MM.1S (cell line): ENCODE measurements at places on chromosomes 3 and 15.

GRCh38 chr3:100157685-100158084 is 43.4 kb upstream of the FILIP1L start:
- no peak overlapping the region for H3K4me3 ChIP-seq
- no peaks in the 10 kb centered on the region for H3K4me1 ChIP-seq
- no peak for DNase-seq

GRCh38 chr3:72087420-72087819 is 302.5 kb upstream of the PROK2 start:
- no peak for DNase-seq
- H3K27me3 ChIP-seq = no peaks in the 10 kb centered on the region
- H3K36me3 ChIP-seq = no peaks in the 10 kb centered on the region
- peaks cover 11% of the 10 kb centered on the region for H3K4me1 ChIP-seq
- no peak overlapping the region for H3K4me3 ChIP-seq
- H3K27ac ChIP-seq = no peak overlapping the region

GRCh38 chr3:138356730-138357405 is 8.5 kb downstream of the MRAS start:
- DNase-seq = no peak
- no peaks in the 10 kb centered on the region for H3K36me3 ChIP-seq
- no peaks in the 10 kb centered on the region for H3K4me1 ChIP-seq
- H3K27me3 ChIP-seq = no peaks in the 10 kb centered on the region
- no peak overlapping the region for H3K4me3 ChIP-seq

GRCh38 chr15:87604857-87605446 is 651.6 kb downstream of the NTRK3 start:
- H3K36me3 ChIP-seq = no peaks in the 10 kb centered on the region
- no peaks in the 10 kb centered on the region for H3K4me1 ChIP-seq
- no peak overlapping the region for H3K4me3 ChIP-seq
- no peaks in the 10 kb centered on the region for H3K27me3 ChIP-seq

GRCh38 chr3:43160664-43161063 is 54.8 kb upstream of the POMGNT2 start:
- no peaks in the 10 kb centered on the region for H3K36me3 ChIP-seq
- H3K27ac ChIP-seq = no peak overlapping the region
- peaks cover 15% of the 10 kb centered on the region for H3K4me1 ChIP-seq

DNA sequence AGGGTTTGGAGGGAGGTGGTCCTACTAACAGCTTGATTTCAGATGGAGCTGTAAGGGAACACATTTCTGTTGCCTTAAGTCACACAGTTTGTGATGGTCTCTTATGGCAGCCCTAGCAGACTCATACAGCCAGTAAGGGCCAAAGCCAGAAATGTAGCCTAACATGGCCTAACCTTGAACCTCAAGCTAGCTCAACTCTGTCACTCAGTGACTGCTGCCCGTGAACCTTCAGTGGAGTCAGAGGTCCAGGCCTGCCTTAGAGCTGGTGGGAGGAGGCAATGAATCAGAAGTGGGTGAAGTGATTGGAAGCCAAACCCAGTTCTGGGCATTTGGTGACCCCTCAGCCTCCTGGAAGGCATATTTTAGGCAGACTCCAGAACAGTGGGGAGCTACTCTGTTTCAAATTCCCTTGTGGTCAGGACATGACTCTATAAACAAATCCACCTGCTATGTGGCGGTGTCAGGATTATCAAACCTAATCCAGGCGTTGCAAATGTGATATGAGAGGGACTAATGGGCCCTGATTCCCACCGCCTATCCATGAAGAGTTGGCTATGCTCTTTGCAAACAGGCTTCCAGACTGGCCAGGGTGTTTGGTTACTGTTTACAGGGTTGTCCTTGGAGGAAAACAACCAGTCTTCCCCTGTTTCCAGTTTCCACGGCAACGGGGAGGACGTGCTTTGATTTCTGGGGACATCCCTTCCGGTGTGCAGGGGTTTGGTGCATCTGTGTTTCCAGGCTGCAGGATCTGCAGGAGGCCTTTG is 105.9 kb upstream of the AGBL1 start:
- H3K4me3 ChIP-seq = no peak overlapping the region
- H3K27ac ChIP-seq = no peak overlapping the region
- H3K36me3 ChIP-seq = no peaks in the 10 kb centered on the region
- no peak for DNase-seq
- no peaks in the 10 kb centered on the region for H3K27me3 ChIP-seq

- no peak overlapping the region for H3K4me3 ChIP-seq
- H3K27ac ChIP-seq = no peak overlapping the region
- H3K4me1 ChIP-seq = no peaks in the 10 kb centered on the region
- no peak for DNase-seq
- H3K36me3 ChIP-seq = no peaks in the 10 kb centered on the region
- peaks cover 33% of the 10 kb centered on the region for H3K27me3 ChIP-seq
Observed at GRCh38 chr3:48505146-48505545, 1.2 kb upstream of the SHISA5 start.

- no peak overlapping the region for H3K27ac ChIP-seq
- no peaks in the 10 kb centered on the region for H3K27me3 ChIP-seq
- no peak for DNase-seq
- H3K36me3 ChIP-seq = no peaks in the 10 kb centered on the region
Observed at GRCh38 chr15:65805019-65805745, 13.1 kb upstream of the DENND4A start.

DNA sequence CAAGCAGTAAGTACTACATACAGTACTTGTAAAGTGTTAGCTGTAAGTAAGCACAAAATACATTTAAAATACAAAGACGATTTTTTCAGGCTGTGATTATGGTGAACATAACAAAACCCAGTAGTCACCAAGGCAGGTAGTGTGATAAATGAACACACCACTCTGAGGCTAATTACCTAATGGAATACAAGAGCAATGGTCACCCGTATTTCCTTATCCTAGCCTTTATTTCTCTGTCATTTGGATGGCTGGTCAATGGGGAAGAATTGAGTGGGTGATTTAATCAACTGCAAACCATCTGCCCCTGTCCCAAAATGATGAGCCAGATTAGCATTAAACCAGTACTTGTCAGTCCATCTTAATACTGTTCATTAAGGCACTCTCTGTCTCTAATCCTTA is 89.2 kb upstream of the CGNL1 start:
- DNase-seq = no peak
- no peaks in the 10 kb centered on the region for H3K4me1 ChIP-seq
- H3K27ac ChIP-seq = no peak overlapping the region
- no peaks in the 10 kb centered on the region for H3K27me3 ChIP-seq
- no peaks in the 10 kb centered on the region for H3K36me3 ChIP-seq
- H3K4me3 ChIP-seq = no peak overlapping the region

DNA sequence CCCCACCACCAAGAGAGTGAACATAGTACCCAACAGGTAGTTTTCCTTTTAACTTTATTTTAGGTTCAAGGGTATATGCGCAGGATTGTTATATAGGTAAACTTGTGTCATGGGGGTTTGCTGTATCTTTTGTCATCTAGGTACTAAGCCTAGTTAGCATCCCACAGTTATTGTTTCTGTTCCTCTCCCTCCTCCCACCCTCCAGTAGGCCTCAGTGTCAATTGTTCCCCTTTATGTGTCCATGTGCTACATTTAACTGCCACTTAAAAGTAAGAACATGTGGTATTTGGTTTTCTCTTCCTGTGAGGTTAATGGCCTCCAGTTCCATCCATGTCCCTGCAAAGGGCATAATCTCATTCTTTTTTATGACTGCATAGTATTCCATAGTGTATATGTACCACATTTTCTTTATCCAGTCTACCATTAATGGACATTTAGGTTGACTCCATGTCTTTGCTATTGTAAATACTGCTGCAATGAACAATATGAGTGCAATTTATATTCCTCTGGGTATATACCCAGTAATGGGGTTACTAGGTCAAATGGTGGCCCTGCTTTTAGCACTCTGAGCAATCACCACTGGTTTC is 66.2 kb downstream of the ST3GAL6 start:
- no peaks in the 10 kb centered on the region for H3K36me3 ChIP-seq
- H3K27ac ChIP-seq = no peak overlapping the region
- DNase-seq = no peak
- no peaks in the 10 kb centered on the region for H3K27me3 ChIP-seq

DNA sequence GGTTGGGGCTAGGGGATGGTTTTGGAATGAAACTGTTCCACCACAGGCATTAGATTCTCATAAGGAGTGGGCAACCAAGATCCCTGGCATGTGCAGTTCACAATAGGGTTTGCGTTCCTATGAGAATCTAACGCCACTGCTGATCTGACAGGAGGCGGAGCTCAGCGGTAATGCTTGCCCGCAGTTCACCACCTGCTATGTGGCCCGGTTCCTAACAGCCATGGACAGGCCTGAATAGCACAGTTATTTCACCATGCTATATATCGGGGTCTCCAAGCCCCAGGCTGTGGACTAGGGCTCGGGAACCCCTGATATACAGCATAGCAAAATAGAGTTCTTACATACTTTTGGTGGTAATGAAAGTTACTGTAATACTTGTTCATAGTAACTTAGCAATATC is 99.9 kb upstream of the THSD4 start:
- H3K36me3 ChIP-seq = no peaks in the 10 kb centered on the region
- no peaks in the 10 kb centered on the region for H3K4me1 ChIP-seq
- H3K27me3 ChIP-seq = no peaks in the 10 kb centered on the region
- H3K4me3 ChIP-seq = no peak overlapping the region
- DNase-seq = no peak

DNA sequence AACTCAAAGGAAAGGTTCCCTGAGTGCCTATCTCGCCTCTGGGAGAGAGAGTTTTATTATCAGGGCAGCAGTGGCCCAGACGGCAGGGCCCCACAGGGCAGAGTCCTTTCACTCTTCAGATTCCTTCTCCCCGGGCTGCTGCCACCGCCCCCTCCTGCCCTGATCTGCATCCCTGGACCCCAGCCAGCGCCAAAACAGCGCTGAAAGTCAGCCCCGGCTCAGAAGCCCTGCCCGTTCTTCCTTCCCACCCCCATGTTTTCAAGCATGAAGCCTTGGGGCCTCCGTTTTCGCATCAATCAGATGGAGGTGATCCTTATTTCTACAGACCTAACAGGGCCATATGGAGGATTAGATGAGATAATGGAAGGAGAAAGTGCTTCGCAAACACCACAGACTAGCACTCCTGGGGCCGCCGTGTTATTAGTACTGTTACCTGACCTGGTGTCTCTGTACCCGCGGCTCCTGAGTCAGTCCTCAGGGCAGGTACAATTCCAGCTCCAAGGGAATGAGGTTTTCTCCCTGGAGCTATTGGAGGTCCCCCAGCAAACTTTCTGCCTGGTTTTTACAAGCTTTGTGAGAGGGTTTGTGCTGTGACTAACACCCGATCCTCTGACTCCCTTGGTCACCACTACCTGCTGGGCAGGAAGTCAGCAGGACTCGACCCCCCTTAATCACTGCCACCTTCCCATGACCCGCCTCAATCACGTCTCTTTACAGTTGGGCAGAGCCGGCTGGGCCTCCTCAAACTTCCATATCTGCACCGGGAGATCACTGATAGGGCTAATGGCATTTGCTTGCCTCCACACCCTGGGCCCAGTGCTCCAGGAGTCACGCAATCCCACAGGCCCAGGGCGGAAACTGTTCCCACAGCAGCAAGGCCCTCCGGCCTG is 39.5 kb upstream of the TSEN2 start:
- no peak overlapping the region for H3K27ac ChIP-seq
- no peaks in the 10 kb centered on the region for H3K36me3 ChIP-seq
- H3K4me1 ChIP-seq = no peaks in the 10 kb centered on the region
- no peak overlapping the region for H3K4me3 ChIP-seq
- no peak for DNase-seq

- H3K27me3 ChIP-seq = no peaks in the 10 kb centered on the region
- no peak overlapping the region for H3K27ac ChIP-seq
- no peak overlapping the region for H3K4me3 ChIP-seq
- H3K4me1 ChIP-seq = no peaks in the 10 kb centered on the region
- DNase-seq = no peak
- H3K36me3 ChIP-seq = no peaks in the 10 kb centered on the region
Observed at GRCh38 chr3:174907027-174907426, 47.9 kb downstream of the NAALADL2 start.

DNA sequence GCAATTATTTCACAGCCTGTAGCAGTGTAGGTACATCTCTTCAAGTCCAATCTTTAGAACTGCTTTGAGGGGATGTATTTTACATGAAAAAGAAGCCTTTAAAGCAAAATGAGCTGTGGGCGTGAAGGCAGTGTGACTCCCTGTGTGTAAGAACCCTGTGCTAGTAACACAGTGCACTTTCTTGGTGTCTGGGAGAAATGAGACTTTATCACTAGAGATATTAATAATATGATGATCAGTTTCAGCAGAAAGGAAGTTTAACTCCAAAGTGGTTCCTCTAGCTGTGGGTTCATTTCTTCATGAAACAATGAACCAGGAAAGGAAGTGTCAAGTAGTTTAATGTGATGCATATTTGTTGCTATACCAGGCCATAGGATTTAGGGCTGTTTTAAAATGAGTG is 41.5 kb downstream of the SLCO3A1 start:
- H3K27ac ChIP-seq = no peak overlapping the region
- no peak for DNase-seq
- no peak overlapping the region for H3K4me3 ChIP-seq
- no peaks in the 10 kb centered on the region for H3K27me3 ChIP-seq

DNA sequence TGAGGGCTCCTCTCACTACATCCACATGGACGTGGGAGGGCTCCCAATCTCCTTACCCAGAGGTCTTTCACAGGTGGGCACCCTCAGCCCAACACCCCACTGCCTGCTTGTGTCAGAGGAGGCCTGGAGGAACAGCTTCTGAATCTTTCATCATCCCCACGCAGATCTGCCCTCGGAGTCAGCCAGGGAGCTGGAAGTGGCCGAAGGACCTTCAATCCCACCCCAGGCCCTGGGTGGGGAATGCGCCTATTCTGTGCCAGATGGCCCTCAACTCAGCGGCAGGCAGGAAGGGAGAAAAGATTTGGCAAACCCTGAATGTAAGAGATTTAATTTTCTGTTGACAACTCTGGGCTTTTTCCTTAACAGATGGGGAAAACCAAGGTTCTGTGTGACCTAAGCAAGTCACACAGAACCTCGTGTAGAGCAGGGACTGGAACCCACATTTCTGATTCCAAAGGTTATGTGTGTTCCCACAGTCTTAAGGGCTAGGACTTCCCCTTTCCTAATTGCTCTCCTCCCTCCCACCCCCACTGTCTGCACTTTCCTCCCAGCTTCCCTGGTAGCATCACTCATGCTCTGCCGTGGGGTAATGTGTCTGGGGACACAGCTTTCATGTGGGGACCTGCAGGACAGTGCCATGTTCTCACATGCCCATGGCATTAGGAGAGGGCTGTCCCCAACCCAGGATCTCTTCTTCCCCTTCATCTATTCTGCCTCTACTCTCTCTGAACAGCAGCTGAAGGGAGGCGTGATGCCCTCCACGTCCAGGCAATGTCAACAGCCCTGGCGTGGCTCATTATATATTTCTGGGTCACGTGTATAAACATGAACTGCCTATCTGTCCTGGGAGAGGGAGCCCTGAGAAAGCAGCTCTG is 98.1 kb downstream of the SEMA5B start:
- H3K27me3 ChIP-seq = no peaks in the 10 kb centered on the region
- no peaks in the 10 kb centered on the region for H3K36me3 ChIP-seq
- H3K27ac ChIP-seq = no peak overlapping the region
- no peak overlapping the region for H3K4me3 ChIP-seq
- H3K4me1 ChIP-seq = no peaks in the 10 kb centered on the region
- DNase-seq = no peak
